ENCODE measurements at places on chromosomes 3 and 15.

GRCh38 chr15:78105476-78106241 is 13.3 kb downstream of the SH2D7 start:
- DNase-seq, result no peak

DNA sequence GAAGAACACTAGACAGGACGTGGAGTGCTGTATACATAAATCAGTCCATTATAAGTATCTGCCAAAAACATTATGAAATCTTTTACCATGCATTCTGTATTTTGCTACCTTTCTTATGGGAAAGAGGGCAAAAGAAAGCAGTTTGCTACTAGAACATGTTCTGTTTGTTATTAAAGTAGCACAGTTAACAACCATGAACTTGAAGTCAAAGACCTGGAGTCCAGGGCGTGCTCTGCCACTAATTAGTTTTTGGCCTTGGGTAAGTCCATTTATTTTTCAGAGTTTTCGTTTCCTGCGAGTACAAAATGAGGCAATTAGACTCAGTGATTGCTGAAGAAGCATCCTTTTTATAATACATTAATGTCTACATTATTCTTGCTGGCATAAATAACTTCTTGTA is 143.3 kb upstream of the AGTR1 start:
- DNase-seq, result no peak

DNA sequence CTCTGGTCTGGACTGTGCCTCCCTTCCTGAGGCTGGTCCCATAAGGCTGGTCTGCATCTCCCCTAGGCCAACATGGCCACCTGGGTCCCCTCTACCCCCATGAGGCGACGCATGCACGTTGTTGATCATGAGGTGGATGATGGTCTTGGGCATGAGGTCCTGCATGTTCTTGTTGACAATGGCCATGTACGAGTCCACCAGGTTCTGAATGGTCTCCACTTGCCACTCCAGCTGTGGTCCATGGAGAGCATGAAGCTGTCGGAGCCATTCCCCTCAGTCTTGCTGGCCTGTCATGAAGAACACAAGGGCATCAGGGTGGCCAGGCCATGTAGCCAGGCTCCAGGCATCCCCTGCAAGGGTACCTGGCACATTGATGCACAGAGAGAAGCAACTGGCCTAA is 27.1 kb upstream of the CSPG4 start:
- no peak for DNase-seq

DNA sequence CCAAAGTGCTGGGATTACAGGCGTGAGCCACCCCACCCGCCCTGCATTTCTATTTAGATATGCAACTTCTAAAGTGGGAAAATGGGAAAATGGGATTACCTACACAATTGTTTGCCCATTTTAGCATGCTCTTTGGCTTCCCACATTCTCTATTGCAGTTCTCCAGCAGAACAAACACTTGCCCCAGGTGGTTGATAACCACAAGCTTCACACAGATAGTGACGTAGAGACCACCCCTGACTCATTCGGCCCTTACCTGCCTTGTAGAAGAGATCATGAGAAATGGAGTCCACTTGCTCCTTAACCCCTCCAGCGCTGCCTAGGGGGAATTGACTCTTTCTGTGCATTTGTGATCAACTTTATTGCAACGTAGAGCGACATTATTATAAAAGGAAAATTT is 83.2 kb upstream of the RAP2B start:
- DNase-seq, result no peak

GRCh38 chr15:92444631-92445030 is 51.0 kb downstream of the ST8SIA2 start:
- no peak for DNase-seq

DNA sequence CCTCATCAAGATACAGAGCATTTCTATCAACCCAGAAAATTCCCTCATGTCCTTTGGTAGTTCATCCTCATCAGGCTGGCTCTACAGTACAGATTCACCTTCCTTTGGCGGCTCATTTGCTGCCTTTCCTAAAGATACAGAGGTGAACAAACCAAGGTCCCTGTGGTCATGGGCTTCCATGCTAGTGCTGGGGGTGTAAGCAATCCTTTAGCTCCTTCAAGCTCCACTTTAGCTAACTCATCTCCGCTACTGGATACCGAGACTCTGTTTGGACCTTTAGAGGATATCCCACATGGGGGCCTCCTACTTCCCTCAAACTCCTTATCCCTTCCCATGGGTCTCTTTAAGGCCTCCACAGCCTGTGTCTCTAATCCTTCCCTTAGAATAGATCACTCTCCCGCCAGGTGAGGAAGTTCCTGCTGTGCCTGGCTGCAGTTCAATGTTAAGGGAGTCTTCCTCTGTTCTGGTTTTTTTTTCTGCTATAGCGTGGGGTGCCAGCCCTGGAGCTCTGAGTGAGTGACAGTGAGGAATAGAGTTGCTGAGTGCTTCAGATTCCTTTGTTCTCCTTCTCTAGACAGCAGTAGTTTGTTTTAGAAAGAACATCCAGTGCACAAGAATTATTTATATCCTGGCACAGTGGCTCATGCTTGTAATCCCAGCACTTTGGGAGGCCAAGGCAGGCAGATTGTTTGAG is 30.7 kb downstream of the CLEC3B start:
- DNase-seq, result no peak

DNA sequence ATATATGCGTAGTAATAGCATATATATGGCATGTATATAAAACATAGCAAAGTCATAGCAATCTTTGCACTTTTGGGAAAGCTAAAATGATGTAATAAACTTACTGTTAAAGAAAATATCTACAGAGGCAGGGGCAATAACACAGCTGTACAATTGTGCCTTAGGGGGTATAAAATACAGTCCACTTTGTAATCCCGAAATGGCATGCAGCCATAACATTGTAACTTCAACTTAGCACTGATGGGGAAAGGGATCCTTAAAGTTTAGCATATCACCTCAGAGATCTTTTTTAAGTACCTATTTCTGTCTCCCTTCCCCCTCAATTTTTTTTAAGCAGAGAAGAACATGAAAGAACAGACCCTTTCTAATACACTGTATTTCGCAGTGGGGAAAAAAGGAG is 40.8 kb downstream of the PLD1 start:
- no peak for DNase-seq

DNA sequence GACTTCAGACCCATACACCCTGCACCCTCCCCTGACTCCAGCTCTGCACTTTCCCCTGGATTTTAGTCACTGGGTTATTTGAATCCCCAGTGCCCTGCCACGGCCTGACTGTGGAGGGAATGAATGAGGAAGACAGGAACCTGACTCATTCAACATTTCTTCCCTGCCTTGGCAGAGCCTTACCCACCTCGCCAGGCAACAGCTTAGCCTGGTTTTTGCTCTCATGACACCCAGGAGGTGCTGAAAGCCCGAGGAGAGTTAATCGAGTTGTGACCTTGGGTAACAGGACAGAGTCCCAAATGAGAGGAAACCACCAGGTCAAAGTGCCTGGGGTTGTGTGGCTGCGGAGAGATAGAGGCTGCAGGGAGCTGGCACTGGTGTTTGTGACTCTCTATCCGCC is 128.3 kb downstream of the SMAD6 start:
- no peak for DNase-seq

DNA sequence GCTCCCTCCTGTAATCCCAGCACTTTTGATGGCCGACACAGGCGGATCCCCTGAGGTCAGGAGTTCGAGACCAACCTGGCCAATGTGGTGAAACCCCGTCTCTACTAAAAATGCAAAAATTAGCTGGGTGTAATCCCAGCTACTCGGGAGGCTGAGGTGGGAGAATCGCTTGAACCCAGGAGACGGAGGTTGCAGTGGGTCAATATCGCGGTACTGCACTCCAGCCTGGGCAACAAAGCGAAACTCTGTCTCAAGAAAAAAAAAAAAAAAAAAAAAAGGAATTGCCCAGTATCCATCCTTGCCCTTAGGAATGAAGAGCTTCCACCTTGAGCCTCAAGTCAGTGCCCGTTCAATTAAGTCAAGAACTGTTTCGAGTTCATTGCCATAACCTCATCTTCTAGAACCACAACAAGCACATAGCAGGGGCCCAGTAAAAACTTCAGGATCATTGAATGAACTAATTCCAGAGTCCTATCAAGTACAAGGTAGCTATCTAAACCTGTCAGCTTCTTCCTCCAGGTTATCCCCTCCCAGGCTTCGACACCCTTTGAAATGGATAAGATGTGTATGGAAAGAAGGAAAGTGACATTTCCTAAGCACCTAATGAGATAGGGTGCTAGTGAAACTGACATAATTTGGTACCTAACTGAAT is 826 bp downstream of the DBR1 start:
- DNase-seq, result no peak

GRCh38 chr3:153621953-153622352 is 459.9 kb downstream of the RAP2B start:
- no peak for DNase-seq

- no peak for DNase-seq
Observed at GRCh38 chr3:198097048-198097447, 137.0 kb downstream of the LMLN start.

GRCh38 chr15:76752549-76752948 is 152.6 kb downstream of the SCAPER start:
- no peak for DNase-seq

DNA sequence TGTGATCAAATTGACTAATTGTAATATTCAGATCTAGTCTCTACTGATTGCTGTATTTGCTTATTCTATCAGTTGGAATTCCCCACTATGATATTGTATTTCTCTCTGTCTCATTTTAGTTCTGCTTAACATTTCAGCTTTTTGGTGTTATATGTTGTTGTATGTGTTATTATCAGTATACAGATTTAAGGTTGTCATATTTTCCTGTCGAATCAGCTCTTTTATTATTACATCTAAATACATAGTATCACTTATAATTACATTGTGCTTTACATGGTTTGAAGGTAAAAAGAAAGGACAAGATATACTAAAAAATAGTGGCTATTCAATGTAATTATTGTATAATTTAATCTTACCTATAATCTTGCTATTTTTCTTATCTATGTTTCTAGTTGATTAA is 207.3 kb downstream of the LRTM1 start:
- no peak for DNase-seq

GRCh38 chr3:119508172-119508845 is 10.0 kb downstream of the TIMMDC1 start:
- DNase-seq, result no peak

DNA sequence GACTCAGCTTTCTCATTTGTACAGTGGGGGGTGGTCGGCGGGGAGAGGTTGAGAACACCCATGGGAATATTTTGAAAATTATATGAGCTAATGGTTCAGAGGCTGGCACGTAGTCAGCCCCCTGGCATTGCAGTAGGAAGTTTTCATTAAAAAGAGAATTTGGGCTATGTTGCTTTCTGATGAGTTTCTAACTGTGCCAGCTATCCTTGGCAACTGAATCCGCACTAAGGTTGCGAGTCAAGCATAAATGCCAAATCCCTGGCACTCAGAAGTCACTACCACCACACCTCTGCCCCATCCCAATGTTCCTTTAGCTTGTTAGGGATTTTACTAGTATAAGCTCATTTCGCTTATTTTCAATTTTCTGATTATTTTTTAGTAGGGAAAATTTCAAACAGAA is 91.6 kb downstream of the DNASE1L3 start:
- no peak for DNase-seq

- DNase-seq, result no peak
Observed at GRCh38 chr3:170096342-170096741, 58.5 kb downstream of the GPR160 start.

GRCh38 chr3:31917303-31918005 is 63.6 kb downstream of the OSBPL10 start:
- no peak for DNase-seq

GRCh38 chr3:165797551-165797950 is 39.7 kb downstream of the BCHE start:
- DNase-seq, result no peak

GRCh38 chr15:25775317-25775912 is 87.7 kb downstream of the ATP10A start:
- DNase-seq, result no peak

DNA sequence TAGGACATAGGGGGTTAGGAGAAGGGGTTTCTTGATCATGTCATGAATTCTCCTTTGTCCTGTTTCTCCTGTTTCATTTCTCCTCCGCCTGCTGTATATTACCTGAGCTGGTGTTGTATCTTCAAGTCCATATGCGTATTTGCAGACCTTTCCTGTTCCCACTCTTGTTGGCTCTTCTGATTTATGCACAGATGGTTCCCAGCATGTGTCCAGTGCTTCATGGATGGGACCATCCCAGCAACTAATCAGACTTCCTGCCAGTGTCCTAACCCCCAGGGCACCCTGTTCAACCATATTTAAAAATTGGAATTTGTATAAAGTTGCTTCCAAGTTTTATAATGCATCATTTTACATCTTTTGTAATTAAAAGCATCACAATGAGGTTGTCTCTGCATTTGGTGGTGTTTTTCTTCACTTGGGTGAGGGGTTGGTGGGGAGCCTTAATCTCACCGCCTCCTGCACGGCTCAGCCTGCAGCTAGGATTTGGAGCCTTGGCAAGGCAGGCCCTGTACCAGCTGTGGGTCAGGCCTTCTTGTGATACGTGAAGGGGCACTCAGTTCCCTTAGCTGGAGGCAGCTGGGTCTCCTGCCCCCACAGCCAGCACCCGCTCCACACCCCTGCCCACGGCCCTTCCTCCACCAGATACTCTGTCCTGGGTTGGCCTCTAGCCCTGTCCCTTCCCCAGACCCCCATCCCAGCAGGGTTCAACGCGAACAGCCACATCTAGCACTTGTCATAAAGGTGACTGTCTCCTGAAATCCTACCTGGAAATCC is 72.0 kb upstream of the BLM start:
- no peak for DNase-seq

DNA sequence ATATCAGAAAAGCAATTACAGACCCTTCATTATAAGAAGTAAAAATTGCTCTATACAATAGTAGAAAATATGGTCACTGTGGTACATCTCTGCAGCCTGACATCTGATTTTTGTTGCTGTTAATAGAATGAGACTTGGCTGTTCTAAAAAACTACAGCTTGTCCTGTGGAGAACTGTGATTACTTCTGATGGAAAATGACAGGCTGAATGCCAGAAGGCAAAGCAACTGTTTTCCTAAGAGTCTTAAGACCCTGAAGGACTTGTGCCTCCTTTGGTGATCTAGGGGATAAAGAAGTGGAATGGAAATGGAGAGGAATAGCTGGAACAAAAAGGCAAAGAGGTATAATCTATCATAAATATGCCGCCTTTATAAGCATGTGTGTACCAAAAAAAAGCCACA is 314.8 kb downstream of the BCHE start:
- no peak for DNase-seq

DNA sequence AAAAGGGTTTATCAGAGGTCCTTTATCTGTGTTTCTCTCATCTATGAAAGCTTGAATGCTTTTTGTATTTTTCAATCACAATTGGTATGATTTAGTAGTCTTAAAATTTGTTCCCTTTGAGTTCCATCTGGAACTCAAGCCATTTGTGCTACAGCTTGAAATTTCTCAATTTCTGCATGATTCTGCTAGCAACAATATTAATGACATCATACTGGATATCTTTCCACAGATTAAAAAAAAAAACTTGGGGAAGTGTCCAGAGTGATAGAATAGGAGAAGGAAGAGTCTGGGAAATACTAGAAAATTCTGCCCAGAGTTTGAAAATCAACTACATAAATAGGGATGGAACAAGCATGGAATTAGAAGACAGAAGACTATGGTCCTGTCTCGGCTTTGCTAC is 9.3 kb upstream of the FBN1 start:
- no peak for DNase-seq

GRCh38 chr3:89577637-89578530 is 470.5 kb downstream of the EPHA3 start:
- no peak for DNase-seq

All from stimulated activated CD8-positive, alpha-beta memory T cell treated with anti-CD3 and anti-CD28 coated beads, Interleukin-7, amount 100 ng/mL, for 1 hour (primary cell).